ENCODE measurements at places on chromosomes 16 and 17. TPM values are rescaled to one million over a fixed set of nuclear protein-coding genes. Genes with fewer than 3 reads are reported as not detected.

GRCh38 chr16:70402916-70403659 lies 35.8 kb downstream of the ST3GAL2 start:
- peak; percentile 28 for DNase-seq

DNA sequence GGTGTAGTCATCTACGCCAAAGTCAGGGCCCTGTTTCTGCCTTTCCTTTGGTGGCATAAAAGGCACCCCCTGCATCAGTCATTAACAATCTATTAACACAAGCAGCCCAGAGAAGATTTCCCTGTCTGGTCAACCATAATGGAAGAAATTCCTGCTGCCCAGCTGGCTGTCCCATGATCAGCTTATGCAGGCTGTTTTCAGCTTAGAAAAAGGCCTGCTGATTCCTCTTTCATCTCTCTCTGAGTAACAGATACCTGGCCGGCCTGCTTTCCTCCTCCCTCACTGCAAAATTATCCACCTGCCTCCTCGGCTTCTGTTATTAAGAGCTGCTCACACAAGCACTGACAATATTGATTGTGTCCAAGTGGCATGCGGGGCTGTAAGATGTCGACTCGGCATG lies 70.3 kb upstream of the MMP2 start:
- no peak for DNase-seq

DNA sequence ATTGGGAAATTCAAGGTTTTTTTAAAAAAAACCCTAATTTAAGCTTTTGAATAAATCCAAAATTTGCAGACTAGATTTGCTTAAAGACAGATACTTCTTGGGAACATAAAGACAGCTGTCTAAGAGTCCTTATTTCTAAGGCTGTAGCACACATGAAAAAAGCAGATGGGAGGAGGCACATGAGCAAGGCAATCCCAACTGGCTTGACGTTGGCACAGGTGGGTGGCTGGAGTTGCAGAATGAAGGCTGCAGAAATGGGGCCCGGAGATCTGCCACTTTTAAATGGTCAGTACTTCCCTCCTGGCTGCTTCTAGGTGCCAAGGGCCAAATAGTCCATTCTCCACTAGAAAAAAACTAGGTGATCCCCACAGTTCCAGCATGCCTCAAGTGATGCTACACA lies 4.4 kb downstream of the KIAA0753 start:
- no peak for DNase-seq

- peak; percentile 72 for DNase-seq
These were observed 66.3 kb downstream of the MRC2 start for GRCh38 chr17:62693616-62694409.

DNA sequence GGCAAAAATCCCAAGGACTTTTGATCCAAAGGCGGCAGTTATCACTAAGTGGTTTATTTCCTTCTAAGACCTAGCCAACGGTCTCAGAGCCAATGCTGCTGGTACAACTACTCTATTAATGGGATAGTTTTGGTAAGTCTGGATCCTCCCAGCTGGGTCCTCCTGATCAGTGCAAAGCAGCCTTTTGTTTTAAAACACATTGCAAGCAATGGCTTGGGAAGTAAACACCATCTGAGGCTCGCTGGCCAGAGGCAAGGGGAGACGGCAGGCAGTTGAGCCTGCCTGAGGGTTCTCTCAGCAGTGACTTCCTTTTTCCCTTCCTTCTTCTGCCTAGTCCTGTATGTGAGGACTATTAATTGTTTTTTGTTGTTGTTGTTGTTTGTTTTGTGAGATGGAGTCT lies 1.6 kb upstream of the SLC5A10 start:
- DNase-seq = no peak

- peak; percentile 81 for DNase-seq
These were observed 3.9 kb downstream of the CDH11 start for GRCh38 chr16:65117811-65118448.

DNA sequence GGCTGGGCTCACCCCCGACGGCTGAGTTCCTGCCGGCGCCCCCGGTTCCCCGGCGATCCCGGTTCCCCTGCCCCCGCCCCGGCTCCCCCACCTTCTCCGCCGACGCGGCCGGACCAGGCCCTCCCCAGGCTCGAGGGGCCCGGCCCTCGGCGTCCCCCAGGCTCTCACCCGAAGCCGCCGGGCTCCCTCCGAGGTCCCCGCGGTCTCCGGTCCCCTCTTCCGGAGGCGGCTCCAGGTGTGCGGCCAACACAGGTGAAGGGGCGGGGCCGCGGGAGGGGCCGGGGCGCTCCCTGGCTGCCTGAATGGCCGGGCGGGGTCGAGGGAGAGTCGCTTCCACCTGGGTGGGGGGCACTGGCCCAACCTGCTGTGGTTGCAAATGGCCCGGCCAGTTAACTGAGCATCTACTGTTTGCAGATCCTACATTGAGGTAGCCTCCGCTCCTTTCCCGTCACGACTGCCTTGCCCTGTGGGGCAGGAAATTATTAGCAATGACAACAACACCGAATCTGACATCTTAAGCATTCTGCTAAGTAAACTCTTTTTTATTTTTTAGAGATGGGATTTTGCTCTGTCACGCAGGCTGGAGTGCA lies at the start of gene BICDL2:
TSS of gene BICDL2 (minus strand) at position 219 of the 590 bp plus-strand sequence. CDS start 1,448 bp downstream, outside the sequence.
- DNase-seq = no peak

DNA sequence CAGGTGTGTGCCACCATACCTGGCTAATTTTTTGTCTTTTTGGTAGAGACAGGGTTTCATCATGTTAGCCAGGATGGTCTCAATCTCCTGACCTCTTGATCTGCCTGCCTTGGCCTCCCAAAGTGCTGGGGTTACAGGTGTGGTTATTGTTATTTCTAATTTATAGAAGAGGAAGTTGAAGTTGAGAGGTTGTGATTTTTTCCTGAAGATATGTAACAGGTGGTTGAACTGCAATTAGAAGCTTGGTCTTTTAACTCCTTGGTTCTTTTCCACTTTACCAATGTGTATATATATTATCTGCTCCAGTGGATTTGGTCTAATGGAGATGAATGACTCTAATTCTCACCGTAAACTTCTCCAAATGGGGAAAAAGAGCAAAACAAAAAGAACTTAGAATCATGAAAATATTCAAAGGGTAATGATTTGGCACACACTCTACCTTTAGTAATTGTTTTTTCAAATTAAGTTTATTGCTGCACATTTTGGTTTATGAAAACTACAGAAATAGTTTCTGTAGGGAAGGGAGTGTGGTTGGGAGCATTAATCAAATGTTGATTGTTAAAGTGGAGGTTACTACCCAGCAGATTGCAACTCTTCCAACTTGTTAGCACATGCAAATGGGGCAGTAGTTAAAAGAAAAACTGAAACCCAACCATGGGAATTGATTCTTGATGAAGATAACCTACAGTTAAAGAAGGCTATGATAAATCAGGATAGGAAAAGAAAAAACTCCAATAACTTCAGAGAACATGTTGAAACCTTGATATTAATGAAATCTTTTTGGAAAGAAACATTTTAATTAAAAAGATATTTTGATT lies 1.8 kb upstream of the KRT10 start:
- DNase-seq = no peak

- DNase-seq = no peak
These were observed 71.2 kb upstream of the GNG13 start for GRCh38 chr16:871562-872345.

DNA sequence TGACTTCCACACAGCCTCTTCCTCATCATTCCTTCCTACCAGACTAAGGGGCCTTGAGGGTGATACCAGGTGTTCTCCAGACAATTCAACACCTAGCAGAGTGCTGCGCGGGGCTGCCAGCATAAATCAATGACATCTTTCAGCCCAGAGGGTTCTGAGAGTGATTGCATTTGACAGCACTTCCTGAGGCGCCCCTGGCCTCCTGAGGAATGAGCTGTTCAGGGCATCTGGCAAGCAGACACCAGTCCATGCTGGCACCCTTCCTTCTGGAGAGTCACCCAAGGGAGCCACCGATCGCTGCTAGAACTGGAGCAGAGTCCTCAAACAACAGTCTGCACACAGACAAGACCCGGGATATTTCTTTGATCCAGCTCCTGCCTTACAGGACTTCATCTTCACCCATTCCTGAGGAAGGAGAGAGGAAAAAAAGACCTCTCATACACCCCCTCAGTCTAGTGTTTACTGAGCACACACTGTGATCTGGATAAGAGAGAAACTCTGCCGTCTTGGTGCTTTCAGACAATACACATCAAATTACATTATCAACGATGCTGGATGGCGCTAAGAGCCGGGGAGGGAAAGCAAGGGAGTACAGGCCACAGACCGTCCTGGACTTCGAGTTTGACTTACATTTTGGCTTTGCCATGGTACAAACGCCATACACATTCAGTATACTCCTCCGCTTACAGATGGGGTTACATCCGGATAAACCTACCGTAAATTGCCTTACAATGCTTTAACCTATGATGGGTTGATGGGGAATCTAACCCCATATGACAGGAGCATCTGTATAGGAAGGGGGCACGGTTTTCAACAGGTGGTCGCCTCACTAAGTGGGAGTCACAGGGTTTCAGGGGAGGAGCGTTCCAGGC lies 23.0 kb downstream of the NPTX1 start:
- no peak for DNase-seq

GRCh38 chr16:4612977-4613635 lies 1.6 kb downstream of the UBALD1 start:
- no peak for DNase-seq

GRCh38 chr17:320139-320538 lies 32.5 kb downstream of the RPH3AL start:
- DNase-seq = no peak

DNA sequence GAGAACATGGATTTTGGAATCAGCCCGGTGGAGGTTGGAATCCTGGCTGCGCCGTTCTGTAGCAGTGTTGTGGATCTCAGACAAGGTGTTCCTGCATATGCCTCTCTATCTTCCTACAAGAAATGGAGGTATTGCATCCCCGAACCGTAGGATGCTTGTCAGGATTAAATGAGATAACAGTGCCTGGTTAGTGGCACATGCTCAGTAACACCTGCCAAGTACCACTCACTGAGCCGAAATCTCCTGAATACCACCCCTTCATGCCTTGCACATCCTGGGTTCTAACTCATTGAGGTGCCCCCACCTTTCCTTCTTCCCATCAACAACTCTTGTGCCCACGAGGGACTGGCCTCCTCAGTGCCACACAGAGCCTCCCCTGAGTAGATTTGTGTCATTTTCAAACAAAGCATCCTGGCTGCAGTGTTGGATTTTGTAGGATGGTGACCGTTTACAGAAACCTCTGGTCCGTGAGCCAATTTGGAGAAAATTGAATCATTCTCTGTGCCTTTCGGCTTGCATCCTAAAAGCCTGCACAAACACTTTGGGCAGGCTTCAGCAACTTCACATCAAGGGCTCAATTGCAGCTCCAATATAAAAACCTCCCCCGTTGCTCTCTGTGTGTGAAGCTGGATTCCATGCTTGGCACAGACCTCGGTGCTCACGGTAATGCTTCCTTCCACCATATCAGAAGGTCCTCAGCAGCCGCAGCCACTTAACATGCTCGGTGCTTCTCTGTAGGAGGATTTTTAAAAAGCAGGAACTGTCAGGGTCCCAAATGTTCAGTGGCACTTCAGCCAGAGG lies 84.2 kb downstream of the WWOX start:
- no peak for DNase-seq

- DNase-seq = no peak
These were observed 97.4 kb downstream of the SLC39A11 start for GRCh38 chr17:72995008-72995656.

DNA sequence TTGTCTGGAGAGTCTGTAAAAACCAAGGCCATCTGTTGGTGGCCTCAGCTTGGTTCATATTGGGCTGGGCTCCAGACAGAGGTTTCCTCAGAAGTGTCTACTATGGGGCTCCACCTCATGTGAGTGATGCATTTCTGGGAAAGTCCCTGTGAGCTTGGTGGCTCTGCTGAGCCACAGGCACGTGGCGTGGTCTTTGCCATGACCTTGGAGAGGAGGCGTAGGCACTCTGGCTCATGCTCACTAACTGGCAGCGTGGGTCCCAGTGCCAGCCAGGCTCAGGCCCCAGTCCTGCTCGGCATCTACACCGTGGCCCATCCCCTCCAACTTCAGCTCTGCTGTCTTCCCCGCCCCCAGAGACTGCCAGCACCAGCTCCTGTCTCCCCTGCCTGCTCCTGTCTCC lies 10.7 kb upstream of the SMTNL2 start:
- DNase-seq = peak; percentile 63

DNA sequence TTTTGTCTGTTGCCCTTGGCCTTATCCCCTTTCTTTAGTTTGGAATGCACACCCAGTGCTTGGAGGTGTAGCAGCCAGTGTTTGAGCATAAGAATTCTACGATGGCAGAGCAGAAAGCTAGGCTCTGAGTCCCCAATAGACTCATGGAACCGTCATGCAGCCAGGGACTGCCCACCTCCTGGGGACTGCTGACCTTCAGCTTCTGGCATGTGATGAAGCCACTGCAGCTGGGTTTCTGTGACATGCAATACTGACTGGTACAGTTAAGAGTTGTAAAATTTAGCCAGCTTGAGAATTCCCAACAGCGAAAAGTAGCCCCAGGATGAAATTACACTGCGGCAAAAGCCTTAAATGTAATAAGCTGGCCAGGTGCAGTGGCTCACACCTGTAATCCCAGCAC lies 9.0 kb upstream of the MAP3K14 start:
- peak; percentile 65 for DNase-seq

- peak; percentile 8 for DNase-seq
These were observed 12.2 kb upstream of the SLX4 start for GRCh38 chr16:3623642-3624041.

DNA sequence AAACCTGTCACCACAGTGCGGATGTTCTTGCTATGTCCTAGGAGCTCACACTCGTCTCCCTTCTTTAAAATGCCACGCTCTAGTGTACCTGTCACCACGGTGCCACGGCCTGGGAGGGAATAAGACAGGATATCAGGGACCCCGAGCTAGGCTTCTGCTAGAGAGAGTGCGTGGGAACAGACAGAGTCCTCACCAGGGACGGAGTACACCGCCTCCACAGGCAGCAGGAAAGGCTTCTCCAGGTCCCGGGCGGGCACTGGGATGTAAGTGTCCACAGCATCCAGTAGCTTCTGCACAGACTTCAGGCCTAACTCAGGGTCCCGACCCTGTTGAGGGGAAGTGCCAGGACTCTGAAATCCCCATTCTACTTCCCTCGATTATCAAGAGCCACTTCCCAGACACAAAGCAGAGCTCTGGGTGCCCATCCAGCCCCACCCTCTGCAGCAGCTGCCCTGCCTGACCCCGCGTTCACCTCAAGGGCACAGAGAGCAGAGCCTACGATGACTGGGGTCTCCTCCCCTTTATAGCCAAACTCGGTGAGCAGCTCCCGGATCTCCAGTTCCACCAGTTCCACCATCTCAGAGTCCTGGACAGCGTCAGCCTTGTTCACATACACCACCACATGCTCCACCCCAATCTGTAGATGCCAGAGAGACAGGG lies 1.8 kb downstream of the TUFM start:
- no peak for DNase-seq

- no peak for DNase-seq
These were observed 8.6 kb upstream of the ACSF3 start for GRCh38 chr16:89084814-89085612.

The CDH1 gene
- 0.05 TPM for total RNA-seq

The NFATC2IP gene
- 22.2 TPM for total RNA-seq

The CDRT15L2 gene
- total RNA-seq = not detected

The MYH13 gene
- total RNA-seq = not detected

The AIPL1 gene
- total RNA-seq = not detected

The TM4SF5 gene
- not detected for total RNA-seq

The C16orf54 gene
- 0.84 TPM for total RNA-seq

The C16orf74 gene
- 3.0 TPM for total RNA-seq

The KRTAP2-2 gene
- not detected for total RNA-seq

The CASKIN1 gene
- not detected for total RNA-seq

The KRTAP9-2 gene
- not detected for total RNA-seq
